ENCODE measurements at places on chromosomes 3 and 15. TPM values are rescaled to one million over a fixed set of nuclear protein-coding genes. Genes with fewer than 3 reads are reported as not detected.
A peak's percentile ranks its signal among the peaks of the same experiment; 100 is the strongest.

The SQOR gene
- total RNA-seq, result 105 TPM

DNA sequence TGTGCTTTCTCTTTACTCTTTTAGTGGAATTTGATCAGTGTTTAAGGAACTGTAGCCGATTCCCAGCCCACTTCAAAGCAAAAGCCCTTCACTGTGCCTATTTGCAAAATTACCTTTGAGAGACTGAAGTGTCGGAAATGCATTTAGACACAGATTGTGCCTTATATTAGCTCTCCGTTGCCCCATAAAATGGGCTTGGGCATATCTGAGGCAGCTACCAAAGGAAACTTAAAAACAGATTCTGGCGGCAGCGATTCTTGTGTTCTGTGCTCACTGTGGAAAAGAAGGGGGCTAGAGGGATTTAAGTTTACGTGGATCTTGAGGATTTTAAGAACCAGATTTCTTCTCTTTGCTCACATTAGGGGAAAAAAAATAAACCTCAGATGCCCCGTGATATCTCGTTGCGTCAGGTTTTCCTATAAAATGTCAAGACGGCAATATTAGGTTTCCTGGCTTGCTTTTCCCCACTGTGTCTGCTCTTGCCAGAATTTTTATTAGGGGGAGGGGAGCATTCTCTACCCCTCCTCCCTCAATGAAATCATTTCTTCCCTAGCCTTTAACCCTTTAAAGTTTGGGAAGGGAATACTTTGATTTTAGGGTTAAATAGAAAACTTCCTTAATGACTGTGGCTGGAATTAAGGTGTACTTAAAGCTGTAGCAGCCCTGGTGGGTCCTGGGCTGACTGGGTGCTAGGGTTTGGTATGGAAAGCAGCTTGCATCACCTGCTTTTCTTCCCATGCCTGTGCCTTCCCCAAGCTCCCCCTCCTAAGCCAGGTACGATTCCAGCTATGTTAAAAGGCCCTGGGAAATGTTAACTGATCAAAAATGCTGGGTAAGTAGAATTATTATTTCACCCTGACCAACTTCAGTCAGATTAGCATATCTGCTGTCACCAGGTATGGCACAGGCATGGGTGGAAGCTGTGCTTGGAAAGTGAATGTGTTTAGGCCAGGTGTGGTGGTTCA lies 73.8 kb downstream of the SMAD3 start:
- peak; percentile 59 for DNase-seq

DNA sequence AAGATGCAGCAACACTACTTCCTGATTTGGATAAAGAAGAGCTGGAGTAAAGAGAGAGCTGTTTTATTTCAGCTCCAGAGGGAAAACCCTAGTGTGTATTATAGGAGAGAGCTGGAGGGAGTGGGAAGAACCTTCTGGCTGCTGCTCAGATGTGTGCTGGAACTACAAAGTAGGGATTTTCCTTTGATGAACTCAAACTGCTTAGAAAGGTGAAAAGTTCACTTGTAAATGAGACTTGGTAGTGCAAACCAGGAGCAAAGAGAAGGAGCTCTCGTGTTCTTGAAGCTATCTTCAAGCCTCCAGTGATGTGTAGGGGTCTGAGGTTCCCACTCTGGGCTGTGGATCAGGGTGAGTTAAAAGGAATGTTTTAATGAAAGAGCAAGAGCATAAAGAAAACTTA lies 110.4 kb downstream of the EDEM1 start:
- DNase-seq, result no peak

DNA sequence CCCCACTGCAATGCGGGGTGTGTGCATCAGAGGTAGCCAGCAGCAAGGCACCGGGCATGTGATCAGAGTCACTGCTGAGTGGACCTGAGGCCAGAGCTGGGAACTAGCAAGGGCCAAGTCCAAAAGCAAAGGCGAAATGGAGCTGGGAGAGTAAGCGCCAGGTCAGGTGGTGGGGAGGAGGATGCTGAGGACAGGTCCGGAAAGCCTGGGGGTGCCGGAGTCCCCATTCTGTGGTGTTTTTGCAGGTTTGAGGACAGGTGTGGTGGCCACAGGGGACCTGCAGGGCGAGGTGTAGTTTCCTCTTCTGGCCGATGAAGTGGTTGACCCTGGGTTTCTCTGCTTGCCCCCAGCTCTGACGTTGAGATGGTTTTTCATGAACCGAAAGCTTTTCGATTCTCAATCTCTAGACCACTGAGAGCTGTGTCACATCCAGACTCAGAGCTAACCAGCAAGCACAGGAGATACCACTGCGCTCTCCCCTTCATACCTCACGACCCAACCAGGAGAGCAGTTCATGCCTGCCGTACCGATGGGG lies 35.0 kb upstream of the HES1 start:
- DNase-seq, result no peak

The SPATA12 gene
- total RNA-seq, result not detected

DNA sequence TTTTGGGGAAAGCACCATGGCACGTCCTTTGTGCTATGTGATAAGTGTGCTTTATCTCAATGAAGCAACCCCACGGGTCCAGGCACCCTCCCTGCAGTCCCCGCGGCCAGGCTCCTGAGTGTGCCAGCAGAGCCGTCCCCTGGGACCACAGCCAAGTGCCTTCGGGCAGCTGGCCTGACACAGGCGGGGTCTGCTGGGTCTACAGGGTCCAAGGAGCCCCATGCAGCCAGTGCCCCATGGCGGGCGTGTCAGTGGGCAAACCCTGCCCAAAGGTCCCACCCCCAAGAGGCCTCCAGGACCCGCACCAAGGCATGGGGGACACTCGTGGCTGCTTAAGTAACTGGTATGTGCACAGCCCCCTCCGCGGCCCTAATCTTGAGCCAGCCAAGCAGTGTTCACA lies 35.3 kb downstream of the KLHL25 start:
- no peak for DNase-seq

DNA sequence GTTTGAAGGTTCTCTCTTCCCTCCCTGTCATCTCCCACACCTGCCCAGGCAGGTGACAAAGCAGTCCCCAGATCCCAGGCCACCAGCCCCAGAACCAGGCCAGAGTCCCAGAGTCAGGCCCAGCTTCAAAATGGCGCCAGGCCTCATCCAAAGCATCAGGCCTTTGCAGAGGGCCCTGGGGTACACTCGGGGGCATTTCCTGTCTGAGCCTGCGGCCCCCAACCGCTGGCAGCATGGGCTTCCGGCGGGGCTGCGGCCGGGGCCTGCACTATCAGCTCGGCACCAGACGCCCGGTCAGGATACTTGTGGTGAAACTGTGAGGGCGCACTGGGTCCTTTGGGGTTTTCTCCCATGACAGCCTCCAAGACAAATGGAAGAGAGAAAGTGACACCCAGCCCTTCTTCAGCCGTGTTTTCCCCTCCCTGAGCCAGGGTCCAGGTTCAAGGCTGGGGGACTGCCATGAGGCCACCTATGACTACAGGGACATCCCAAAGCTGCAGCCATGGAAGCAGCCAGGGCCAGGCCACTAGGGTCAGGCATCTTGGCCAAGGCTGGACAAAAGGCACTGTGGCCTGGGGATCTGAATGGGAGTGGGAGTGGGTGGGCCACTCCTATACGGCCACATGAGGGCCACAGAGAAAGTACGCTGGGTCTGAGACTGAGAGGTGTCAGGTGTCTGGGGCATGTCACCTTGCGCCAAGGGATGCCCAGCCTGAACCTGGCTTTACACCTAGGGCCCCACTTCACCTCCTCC lies 33.9 kb downstream of the RPN1 start:
- no peak for DNase-seq

DNA sequence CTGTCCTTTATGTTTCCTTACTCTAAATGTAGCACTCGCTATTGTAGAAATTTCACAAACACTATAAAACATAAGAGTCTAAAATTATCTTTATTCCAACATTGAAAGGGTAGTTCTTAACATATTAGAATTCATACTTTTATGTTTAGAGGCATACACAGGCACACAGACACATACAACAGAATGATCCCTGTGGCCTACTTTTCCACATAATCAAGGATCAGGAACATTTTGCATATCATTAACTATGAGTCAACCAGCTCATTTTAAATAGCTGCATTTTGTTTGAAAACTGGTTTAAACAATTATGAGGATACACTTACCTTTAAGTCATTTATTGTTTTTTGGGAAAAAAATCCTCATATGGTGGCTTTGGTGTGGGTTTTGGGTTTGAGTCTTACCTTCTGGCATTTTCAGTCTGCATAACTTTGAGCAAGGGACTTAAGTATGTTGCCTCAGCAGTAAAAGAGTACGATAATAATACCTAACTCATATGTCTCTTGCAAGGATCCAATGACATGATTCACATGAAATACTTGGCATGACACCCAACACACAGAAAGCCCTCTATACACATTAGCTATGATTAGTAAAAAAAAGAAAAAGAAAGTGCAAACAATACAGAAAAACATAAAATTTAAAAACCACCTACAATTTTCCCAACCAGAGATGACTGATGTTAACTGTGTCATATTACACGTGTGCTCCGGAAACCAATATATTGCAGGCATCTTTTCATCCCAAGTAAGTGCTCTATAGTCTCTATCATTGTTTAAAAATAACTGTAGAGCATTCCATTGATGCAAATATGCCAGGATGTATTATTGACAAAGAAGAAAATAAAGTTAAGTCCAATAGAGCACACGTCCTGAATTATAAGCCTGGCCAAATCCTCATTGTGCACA lies 213.1 kb upstream of the ADAMTS9 start:
- DNase-seq, result peak; percentile 60

The STRA6 gene
- 0.17 TPM for total RNA-seq

The MEGF11 gene
- total RNA-seq, result under 0.01 TPM

The ACAN gene
- total RNA-seq, result under 0.01 TPM
